ENCODE measurements at places on chromosomes 13 and 19.

DNA sequence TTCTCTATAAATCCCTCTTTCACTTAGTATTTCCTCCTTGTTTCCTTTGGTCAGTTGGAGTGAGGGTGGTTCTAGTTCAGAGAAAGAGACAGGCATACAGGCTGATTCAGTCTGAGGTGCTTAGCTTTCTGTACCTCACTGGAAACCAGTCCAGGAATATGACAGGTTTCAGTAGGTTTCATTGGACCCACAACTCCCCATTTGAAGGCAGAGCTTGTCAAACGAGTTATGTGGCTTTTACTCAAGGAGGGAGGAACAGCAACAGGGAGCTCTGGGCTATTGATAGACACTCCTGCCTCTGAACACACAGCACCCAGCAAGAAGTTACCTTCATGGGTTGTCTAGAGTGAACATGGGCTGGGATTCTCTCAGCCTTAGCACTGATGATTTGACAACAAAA is 14.5 kb downstream of the ACTN4 start:
- no peak for DNase-seq

DNA sequence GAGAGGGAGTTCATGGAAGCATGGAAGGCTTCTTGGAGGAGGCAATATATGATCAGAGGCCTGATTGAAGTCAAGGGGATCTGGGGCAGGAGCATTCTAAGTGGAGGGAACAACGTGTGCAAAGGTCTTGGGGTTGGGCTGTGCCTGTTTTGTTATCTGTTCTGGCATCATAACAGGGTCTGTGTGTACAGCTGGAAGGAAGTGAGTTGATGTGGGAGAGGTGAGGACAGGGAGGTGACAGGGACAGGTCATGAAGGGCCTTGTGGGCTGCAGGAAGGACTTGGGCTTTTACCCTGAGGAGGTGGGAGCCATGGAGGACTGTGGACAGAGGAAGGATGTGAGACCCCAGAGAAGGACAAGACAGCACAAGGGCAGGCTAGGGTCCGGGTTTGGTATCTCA is 1.2 kb upstream of the NFILZ start:
- no peak for DNase-seq

DNA sequence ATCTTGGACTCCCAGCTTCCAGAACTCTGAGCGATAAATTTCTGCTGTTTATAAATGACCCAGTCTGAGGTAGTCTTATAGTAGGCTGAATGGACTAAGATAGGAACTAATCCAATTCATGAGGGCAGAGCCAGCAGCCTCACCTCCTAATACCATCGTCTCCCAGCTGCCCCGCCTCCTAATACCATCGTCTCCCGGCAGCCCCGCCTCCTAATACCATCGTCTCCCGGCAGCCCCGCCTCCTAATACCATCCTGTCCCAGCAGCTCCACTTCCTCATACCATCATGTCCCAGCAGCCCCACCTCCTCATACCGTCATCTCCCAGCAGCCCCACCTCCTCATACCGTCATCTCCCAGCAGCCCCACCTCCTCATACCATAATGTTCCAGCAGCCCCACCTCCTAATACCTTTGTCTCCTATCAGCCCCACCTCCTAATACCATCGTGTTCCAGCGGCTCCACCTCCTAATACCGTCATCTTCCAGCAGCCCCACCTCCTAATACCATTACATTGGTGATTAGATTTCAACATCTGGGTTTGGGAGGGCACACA is 2.4 kb upstream of the ARGLU1 start:
- peak; percentile 26 for DNase-seq

DNA sequence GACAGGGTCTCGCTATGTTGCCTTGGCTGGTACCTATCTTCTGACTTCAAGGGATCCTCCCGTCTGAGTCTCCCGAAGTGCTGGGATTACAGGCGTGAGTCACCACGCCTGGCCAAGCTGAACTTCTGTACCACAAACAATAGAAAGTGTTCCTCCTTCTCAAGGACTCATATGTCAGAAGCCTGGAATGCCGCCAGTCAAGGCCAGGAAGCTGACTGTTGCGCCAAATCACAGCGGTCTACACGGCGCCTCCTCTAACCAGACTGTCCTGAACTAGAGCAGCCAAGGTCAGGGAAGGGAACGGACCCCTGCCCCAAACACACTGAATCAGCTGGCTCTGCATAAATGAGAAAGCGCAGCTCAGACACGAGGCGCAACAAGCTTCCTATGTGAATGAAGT is 14.6 kb downstream of the RAB20 start:
- DNase-seq = no peak

- no peak for DNase-seq
Measured at GRCh38 chr19:45245334-45245787, at the start of gene EXOC3L2. Gene EXOC3L2 (minus strand): TSS chr19:45245407. CDS start chr19:45239045, 6,362 bp downstream.

- DNase-seq = no peak
Measured at GRCh38 chr13:69567514-69567913, 540.1 kb upstream of the ATXN8OS start.

DNA sequence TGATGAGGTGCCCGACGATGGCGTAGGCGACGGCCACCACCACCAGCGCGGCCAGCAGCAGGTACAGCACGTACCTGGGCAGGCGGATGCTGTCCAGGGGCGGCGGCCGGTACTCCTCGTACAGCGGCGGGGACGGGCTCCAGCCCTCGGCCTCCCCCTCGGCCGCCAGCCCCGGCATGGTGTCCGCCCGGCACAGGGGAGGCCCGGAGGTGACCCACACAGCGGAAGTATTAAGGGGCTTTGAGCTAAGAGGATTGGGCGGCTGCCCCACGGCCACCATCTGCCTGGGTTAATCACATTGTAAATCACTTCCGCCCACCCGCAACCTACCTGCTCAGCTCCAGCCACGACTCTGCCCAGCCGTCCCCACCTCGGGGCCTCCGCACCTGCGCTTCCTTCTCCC is at the start of gene SMIM44:
Gene SMIM44 (minus strand): TSS at position 216 of the 403 bp plus-strand sequence. CDS start 38 bp downstream, at position 178.
- DNase-seq = no peak

GRCh38 chr13:44268980-44269379 is 104.6 kb upstream of the SERP2 start:
- DNase-seq = no peak

DNA sequence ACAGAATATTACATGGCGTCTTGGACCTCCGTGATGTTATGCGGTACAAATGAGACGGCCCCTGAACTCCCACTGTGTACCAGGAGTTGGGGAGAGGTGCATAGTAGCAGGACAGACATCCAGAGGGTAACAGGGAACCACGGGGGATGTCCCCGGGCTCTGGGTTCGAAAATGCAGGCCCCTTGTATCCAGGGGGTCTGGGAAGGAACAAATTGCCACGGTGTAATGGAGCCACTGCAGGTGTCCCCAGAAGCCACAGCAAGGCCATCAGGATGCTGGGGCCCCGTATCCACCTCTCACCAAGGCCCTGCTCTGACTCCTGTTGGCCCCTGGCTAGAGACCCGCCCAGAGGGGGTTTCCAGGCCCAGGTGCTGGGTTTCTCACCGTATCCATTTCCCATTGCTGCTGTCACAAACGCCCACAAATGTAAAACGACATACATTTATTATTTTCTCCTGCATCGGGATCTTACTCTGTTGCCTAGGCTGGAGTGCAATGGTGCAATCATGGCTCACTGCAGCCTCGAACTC is 77.8 kb downstream of the INSR start:
- no peak for DNase-seq

DNA sequence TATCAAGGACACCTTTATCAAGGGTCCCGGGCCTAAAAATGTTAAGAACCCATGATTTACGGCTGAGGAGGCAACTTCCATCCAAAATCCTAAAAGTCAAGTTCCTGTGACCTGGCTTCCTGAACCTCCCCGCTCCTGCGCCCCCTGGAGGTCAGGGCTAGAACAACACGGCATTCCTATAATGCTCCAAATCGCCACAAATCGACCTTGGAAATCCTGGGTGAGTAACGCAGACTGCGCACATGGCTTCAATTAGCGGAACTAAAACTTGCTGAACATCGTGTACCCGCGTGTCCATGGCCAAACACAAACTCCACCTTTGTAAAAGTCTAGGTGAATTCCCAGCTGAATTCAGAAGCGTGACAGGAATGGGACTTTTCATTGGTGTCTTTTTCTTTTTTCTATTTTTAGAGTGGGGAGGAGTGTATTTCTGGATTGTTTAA is 4.3 kb upstream of the C5AR1 start:
- peak; percentile 44 for DNase-seq

DNA sequence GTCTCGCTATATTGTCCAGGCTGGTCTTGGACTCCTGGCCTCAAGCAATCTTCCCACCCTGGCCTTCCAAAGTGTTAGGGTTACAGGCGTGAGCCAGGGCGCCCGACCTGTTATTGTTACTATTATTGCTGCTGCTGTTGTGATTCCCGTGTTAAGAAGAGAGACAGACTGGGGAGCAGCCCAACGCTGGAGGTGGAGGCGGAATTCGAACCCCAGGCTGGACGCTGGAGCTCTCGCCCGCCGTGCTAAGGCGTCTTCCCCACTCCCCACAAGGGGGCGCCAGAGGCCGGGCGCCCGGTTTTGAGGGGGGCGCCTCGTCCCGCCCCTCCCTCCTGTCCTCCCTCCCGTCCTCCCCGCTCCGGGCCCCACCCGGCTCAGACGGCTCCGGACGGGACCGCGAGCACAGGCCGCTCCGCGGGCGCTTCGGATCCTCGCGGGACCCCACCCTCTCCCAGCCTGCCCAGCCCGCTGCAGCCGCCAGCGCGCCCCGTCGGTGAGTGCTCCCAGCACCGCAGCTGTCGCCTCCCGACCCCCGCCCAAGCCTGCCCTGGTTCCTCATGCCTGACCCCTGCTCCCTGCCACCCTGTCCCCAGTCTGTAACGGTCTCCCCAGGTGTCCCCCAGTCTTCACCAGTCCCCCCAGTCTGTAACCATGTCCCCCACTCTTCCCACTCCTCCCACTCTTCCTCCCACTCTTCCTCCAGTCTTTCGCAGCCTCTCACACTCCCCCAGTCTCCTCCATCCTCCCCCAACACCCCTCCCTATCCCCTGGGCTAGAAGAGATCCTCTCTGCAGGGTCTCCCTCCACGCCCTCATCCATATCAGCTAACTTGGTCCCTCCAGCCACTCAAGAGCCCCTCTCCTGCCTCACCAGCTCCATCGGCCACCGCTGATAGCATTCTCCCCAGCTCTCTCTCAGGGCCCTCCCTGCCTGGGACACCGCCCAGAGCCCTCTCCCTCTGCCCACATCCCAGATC is at the start of gene EHD2:
Gene EHD2 (plus strand): TSS at position 377 of the 976 bp plus-strand sequence. CDS start 3,191 bp downstream, outside the sequence.
- DNase-seq = peak; percentile 18

GRCh38 chr13:80361883-80362327 is 21.0 kb upstream of the SPRY2 start:
- DNase-seq = no peak

GRCh38 chr13:42388326-42388725 is 116.4 kb downstream of the AKAP11 start:
- no peak for DNase-seq
